H4 (cell line): ENCODE measurements at places on chromosomes 13 and 19. TPM values are rescaled to one million over a fixed set of nuclear protein-coding genes. Genes with fewer than 3 reads are reported as not detected.

DNA sequence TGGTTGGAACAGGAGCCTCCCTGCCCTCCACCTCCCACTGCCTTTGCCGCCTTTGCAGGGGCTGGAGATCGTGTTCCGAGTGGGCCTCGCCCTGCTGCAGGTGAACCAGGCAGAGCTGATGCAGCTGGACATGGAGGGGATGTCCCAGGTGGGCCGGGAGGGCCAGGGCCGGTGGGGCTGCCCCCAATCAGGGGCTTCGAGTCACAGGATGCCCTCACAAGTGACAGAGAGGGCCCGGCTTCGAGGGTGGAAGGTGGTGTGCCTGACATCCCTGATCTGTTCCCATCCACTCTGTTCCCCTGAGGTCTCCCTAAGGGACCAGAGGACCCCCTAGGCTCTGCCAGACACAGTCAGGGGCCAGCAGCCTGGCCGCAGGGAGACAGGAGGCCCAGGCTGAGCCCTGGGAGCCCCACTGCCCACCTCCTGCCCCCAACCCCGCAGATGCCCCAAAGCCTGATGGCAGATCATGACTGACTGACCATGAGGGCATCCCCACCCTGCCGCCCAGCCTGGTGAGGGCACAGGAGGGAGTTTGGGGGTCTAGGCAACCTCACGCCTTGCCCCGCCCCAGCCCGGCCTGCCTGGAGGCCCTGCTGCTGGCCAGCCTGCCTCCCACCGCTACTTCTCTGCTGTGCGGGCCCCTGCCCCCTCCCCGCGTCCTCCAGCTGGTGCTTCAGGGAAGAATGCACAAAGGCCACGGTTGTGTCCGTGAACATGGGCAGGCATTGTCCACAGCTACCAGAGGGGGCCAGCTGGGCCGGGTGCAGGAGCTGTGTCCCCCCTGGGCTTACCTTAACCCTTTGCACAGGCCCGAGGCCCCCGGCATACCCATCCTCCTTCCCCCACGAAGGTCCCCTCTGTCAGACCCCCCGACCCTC lies 21.8 kb downstream of the EVI5L start:
- no peak for DNase-seq

SMIM44 gene
- not detected in 2 replicates for total RNA-seq

DNA sequence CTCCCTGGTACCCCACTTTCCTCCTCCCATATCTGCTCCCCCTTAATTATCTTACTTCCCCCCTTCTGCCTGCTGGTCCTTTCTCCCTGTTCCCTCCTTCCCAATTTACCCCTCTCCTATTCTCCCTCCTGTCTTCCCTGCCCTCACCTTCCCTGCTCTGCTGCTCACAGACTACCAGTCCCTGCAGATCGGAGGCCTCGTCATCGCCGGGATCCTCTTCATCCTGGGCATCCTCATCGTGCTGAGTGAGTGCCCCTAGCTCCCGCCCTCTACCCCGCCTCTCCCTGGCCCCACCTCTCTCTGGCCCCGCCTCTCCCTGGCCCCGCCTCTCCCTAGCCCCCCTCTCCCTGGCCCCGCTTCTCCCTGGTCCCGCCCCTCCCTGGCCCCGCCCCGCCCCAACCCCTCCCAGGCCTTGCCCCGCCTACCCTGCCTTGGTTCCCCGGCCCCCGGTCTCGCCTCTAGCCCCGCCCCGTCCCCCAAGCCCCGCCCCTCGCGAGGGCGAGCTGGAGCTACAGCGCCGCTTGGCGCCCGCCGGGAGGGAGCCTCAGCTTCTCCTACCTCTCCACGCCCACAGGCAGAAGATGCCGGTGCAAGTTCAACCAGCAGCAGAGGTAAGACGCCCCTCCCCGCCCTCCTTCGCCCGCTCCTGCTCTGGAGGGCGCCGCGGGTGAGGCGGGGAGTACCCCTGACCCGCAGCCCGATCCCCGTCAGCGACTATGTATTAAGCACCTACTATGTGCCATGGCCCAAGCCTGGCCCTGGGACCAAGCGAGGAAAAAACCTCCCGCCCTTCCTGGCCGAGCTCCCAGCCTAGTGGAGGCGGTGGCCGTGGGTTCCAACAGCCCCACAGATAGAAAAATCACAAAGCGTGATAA lies 1.9 kb upstream of the FXYD7 start:
- DNase-seq = peak; percentile 78

ZNF433 gene
- total RNA-seq = 2.2 and 4.7 TPM in 2 replicates

DNA sequence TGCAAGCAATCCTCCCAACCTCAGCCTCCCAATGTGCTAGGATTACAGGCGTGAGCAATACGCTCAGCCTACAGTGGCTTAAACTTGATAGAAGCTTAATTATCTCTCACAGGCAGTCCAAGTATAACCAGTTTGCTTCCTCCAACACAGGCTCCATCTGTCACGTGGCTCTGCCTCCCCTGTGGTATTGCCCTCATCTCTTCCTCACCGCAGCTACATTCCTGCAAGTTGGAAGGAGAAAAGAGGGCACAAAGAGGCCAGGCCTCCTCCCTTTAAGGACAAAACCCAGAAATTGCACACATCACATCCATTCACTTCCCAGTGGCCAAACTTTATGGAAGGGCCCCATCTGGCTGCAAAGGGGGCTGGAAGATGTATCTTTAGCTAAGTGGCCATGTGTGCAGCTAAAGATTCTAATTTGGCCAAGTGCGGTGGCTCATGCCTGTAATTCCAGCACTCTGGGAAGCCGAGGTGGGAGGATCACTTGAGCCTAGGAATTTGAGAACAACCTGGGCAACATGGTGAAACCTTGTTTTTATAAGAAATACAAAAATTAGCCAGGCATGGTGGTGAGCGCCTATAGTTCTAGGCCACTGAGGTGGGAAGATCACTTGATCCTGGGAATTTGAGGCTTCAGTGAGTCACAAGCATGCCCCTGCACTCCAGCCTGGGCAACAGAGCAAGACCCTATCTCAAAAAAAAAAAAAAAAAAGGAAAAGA lies 3.1 kb upstream of the SDHAF1 start:
- DNase-seq = peak; percentile 82

GRCh38 chr13:49265822-49266221 lies 18.1 kb downstream of the CDADC1 start:
- DNase-seq = peak; percentile 27

- DNase-seq = no peak
Observed at GRCh38 chr13:43391036-43391435, 367.6 kb downstream of the DNAJC15 start.

GRCh38 chr19:17414097-17414496 lies 5.8 kb upstream of the MVB12A start:
- no peak for DNase-seq

SLC17A7 gene
- total RNA-seq = 0.25 and 0.45 TPM in 2 replicates

GRCh38 chr19:33819880-33820781 lies 23.5 kb downstream of the KCTD15 start:
- peak; percentile 96 for DNase-seq

- peak; percentile 2 for DNase-seq
Observed at GRCh38 chr19:49514151-49514550, 1.7 kb downstream of the FCGRT start.

DNA sequence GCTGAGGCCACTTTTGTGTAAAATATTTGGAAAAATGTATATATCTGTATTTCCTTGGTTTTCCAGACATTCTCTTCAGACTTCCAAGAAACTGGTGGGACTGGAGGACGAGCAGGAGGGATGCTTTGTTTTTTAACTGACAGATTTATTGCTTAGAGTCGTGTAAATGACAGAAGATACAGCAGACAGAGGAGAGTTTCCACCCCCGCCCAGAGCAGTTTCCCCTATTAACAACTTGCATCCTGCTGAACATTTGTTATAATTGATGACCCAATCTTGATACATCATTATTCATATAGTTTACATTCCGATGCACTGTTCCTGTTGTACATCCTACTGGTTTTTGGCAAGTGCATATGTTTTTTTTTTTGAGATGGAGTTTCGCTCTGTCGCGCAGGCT lies 7.1 kb upstream of the DOCK6 start:
- no peak for DNase-seq

DNA sequence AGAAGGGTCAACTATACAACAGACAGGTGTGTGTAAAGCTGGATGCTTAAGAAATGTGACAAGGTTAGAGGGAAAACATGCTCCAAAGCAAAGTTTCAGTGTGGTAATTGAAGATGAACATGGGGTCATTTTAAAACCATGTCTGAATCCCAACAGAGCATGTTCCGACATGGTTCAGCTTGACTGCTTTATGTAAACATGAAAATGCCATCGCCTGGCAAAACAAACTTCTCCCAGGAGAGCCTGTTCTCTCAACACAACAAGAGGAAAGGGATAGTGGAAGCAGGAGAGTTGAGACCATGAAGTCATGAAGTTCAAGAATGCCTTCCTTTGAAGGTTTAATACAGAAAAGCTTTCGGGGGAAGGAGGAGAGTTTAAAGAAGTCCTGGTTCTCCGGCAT lies 85.8 kb downstream of the EPSTI1 start:
- no peak for DNase-seq

GRCh38 chr19:58558066-58558622 lies at the start of gene UBE2M:
Gene UBE2M, minus strand, starts transcription at chr19:58558611. Its CDS starts 230 bp downstream, at chr19:58558381.
- no peak for DNase-seq

DNA sequence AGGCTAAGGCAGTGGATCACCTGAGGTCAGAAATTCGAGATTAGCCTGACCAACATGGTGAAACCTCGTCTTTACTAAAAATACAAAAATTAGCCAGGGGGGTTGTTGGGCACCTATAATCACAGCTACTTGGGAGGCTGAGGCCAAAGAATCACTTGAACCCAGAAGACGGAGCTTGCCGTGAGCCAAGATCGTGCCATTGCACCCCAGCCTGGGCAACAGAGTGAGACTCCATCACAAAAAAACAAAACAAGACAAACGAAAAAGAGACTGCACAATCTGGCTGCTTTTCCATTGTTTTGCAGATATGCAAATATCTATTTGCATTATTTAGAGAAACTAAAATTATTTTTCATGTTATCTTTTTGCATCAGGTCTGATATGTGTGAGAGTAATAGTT lies 83.6 kb downstream of the ZNF486 start:
- no peak for DNase-seq

- DNase-seq = no peak
Observed at GRCh38 chr13:110477706-110478245, 83.7 kb downstream of the RAB20 start.

DNA sequence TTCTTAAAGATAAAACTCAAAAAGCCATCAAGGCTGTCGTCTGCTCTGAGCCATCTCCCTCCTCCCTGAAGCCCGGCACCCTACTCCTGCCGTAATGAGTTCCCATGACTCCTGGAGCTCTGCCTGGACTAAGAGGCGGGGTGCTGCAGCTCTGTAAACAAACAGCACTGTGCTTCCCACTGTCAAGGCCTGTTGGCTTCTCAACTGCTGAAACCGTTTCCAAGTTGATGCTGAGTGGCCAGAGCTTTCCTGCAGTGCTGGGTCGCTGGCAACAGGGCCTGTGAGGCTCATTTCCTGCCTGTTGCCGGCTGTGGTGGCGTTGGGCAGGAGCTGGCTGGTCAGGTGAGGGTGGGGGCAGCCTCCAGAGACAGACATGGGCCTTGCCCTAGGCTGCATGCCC lies 26.7 kb upstream of the ISYNA1 start:
- DNase-seq = peak; percentile 96

DNA sequence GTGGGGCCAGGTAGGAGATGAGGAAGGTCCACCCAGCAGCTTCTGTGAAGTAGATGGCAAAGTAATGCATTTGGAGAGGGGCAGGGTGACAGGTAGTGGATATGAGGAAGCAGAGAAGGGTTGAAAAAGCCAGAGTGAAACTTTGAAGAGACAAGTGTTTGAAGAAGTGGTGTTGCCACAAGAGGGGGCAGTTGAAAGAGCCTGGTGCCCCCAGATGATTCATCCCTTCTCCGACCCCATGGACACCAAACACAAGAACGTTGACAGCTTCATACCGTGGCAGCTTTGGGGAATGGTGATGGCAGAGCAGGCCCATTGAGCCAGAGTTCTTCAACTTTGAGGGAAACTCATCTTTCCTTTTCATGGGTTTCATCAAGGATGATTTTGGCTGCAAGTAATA lies 19.9 kb downstream of the IFNL3 start:
- DNase-seq = no peak

GRCh38 chr13:73608157-73608516 lies 526.1 kb downstream of the KLF12 start:
- DNase-seq = no peak

DNA sequence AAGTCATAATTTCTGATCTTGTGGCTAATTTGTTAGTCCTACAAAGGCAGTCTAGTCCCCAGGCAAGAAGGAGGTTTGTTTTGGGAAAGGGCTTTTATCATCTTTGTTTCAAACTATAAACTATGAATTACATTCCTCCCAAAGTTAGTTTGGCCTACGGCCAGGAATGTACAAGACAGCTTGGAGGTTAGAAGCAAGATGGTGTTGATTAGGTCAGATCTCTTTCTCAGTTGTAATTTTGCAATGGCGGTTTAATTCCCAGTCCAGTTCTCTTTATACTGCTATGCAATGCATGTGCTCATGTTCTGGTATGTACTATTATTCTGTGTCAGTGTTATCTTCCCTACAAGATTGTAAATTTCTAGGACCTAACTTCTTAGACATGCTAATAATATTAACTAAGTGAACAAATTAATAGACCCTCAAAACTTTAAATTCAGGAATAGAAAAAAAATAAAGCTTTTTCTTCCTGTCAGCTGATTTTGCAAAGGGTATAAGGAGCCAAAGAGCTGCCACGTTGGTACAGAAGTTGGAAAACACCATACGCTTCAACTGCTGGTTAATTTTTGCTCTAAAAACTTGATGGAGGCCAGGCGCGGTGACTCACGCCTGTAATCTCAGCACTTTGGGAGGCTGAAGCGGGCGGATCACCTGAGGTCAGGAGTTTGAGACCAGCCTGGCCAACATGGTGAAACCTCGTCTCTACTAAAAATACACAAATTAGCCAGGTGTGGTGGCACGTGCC lies 1.3 kb upstream of the DNAJC15 start:
- DNase-seq = no peak

TPTE2 gene
- total RNA-seq = not detected in 2 replicates

CCDC9 gene
- total RNA-seq = 3.4 and 3.6 TPM in 2 replicates

ZNF534 gene
- not detected in 2 replicates for total RNA-seq

GRCh38 chr19:50649433-50650391 lies at the start of gene C19orf81:
Gene C19orf81, plus strand, starts transcription at chr19:50649445. Its CDS starts 0 bp downstream, at chr19:50649445.
- DNase-seq = peak; percentile 73

GRCh38 chr19:8358948-8359347 lies 5.0 kb upstream of the ANGPTL4 start:
- DNase-seq = no peak
